ENCODE measurements at places on chromosomes 5 and 9. TPM values are rescaled to one million over a fixed set of nuclear protein-coding genes. Genes with fewer than 3 reads are reported as not detected.

GRCh38 chr5:55191165-55191564 is 18.2 kb upstream of the CDC20B start:
- no peak for DNase-seq

GRCh38 chr5:159975462-159976019 is 33.4 kb upstream of the TTC1 start:
- DNase-seq, result no peak

DNA sequence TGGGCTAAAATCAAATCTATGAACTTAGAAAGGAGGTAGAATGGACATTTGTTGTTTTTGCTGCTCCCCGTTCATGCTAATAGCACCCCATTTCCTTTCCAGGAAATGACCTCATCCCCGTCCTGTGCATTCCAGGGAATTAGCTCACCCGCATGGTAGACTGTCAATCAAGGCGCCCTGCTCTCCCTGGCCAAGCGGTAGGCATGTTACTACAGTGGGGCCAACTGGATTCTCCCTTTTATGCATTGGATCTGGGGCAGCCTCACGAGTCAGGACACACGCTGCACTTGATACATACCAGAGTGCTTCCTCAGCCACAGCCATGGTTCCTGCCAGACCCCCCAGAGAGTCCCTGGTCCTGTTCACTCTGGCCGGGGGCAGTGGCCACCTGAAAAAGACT is 111.0 kb upstream of the PTCH1 start:
- no peak for DNase-seq

DNA sequence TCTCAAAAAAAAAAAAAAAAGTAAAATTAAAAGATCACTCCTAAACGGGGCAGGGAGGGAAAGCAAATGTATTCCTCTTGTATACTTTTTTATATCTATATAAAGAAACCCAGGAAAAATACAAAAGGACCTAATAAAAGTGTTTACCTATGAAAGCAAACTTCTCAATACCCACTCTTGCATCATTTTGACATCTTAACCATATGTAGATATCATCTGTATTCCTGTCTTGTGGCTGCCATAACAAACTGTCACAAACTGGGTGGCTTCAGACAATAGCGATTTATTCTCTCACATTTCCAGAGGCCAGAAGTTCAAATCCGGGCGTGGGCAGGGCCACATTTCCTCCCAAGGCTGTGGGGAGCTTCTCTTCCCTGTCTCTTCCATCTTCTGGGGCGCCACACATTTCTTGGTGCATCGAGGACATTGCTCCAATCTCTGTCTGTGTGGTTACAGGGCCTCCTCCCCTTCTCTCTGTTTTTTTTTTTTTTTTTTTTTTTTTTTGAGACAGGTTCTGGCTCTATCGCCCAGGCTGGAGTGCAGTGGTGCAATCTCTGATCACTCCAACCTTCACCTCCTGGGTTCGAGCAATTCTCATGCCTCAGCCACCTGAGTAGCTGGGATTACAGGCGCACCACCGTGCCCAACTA is 58.4 kb upstream of the IL17B start:
- DNase-seq, result no peak

DNA sequence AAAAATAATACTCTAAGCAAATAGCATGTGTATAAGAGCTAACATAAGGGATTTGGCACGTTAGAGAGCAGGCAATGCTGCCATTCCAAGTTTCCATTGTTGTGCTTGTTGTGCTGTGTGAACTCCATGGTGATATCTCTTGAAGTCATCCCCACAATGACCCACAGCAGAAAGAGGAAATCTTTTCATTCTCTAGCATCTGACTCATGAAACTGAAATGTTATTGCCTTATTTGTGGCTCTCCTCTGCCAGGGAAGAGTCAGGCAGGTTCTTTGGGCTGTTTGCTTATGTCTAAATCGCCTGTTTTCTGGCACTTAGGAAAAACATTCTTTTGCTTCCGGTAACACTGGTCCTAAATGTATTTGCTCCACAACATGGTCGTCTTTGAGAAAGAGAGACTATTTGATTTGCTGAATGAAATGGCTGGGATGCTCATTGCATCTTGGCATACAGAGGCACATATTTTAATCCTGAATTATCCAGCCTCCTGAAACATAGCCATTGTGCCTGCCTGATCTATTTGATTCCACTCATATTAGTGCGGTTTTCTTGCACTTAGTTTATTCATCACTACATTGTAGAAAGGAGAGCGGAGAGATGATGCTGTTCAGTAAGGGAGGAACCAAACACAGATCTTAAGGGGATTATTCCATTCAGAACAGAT is 188.8 kb downstream of the CSNK1G3 start:
- no peak for DNase-seq

- DNase-seq, result no peak
Observed at GRCh38 chr5:149731332-149731616, 1.2 kb downstream of the PPARGC1B start.

DNA sequence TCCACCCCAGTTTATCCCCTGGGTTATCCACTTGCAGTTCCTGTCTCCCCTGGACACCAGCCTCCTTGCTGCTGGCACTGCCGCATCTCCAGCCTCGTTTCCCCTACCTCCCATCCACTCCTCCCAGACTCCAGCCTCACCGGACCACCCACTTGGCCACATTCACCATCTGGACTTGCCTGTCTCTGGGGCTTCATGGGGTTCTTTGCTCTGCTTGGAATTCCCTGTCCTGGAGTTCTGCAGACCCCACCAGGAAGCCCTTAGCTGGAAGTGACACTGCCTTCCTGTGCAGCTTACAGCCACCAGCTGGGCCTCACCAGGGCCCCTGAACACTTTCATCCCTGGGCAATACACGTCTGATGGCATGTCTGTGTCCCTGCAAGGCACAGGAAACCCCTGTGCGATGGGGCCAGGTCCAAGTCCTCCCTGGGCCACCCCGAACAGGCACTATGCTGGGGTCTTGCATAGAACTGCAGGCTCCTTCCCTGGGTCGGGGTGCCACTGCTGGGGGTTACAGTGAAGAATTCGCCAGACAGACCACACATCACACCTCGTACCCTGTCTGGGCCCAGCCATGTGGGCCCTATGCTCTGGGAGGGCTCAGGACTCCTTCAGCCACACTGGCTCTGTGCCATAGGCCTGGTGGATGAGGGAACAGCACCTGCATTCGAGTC is 3.0 kb downstream of the FLT4 start:
- DNase-seq, result no peak

- DNase-seq, result no peak
Observed at GRCh38 chr5:64557911-64558310, 52.1 kb downstream of the RGS7BP start.

- no peak for DNase-seq
Observed at GRCh38 chr5:144024545-144024944, 145.9 kb downstream of the YIPF5 start.

DNA sequence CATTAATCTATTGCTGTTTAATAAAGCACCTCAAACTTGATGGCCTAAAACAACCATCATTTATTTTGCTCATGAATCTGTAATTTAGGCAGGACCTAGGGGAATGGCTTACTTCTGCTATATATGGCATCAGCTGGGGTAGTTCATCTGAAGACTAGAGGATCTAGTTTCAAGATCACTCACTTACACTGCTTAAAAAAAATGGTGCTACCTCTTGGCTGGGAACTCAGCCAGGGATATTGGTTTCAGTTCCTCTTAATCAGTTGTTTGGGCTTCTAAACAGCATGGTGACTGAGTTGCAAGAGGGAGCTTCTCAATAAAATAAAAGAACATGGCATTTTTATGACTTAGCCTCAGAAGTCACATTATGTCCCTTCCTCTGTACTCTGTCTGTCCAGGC is 142.0 kb downstream of the FAM114A2 start:
- DNase-seq, result no peak

DNA sequence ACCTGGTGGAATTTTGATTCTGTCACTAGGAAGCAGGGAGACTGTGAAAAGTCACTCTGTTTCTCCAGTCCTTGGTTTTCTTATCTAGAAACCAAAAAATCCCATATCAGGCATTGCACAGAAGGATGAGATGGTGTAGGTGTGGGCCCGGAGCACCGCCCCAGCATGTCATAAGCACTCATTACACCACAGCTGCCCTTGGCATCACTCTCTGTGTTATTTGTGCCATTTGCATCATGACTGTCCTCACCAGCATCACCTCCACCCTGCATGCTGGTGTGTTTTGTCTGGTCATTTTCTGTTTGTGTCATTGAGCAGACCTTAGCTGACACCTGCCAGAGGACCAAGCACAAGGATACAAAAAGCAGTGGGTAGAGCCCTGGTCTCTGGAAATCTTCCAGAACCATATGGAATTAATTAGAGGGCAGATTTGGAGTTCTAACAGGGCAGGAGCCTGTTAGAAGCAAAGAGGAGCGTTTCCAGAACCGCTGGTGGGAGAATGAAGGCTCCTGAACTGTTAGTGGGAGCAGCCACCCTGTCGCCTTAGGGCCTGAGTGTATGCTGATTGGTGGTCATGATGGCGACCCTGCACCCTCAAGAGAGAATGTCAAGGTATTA is 99.3 kb downstream of the AMBP start:
- DNase-seq, result no peak

DNA sequence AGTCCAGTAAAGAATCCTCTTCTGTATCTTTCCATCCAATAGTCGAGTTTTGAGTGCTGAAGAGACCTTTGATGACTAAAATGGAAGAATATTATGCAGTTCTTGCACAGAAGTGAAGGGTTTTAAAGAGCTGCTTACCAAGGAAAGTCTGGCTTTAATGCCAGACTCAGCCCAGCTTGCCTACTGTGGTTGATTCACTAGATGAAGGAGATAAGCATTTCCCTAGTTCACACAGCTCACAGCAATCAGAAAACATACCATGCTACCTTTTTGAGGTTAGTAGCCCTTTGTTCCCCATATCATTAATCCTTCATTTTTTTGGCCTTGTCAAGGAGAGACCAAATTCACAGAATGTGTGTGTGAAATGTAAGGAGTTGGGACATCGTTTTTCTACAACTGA is 15.3 kb downstream of the IFNA5 start:
- no peak for DNase-seq

DNA sequence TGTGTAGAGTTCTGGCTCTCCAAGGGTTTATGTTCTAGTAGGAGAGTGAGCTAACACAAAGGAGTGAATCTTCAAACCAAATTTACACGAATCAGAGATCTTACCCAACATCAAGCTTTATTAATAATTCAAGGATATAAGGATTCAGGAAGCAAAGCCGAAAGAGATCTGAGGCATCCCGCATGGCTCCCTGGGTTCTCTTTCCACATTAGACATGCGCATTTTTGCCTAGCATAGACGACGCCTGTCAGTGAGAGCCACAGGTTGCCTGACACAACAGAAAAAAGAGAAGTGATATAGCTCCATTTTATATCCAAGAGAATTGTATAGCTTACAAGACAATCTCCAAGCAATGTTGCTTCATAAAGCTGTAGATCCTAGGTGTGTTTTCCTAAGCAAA is 52.6 kb downstream of the ESM1 start:
- no peak for DNase-seq

DNA sequence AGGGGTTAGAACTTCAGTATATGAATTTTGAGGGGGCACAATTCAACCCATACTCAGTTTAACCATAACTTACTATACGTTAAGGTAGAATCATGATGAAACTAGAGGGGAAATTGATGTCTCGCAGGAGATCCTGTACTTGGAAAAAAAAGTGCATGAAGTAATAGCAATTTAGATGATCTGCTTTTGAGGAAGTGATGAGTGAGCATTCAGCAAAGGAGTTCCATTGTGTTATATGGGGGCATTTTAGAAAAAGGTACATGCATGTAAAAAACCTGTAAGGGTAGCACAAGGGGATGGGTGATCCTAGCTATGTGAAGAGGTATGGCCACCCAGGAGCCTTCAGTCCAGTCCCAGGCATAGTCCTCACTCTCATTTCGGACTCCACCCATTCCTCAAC is 14.8 kb upstream of the TMC1 start:
- DNase-seq, result no peak

- no peak for DNase-seq
Observed at GRCh38 chr5:88769165-88769564, 113.8 kb downstream of the MEF2C start.

DNA sequence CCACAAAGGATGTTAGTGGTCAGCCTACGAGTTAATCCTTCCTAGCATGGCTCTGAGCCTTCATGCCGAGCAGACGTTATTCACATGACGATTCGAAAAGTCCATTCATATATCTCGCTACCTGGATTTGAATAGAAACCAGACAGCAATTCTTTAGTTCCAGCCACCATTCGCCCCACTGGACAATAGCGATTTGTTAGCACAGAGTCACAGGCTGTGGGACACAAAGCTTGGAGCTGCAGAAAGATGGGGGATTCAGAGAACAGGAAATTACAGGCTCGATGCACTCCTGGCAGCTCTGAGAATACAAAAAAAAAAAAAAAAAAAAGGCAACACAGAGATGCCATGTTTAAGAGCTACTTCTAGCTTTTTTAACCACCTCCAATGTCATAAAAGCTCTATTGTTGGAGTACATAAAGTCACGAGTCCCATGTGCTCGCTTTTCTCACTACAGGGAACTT is 110.7 kb downstream of the NR6A1 start:
- no peak for DNase-seq

DNA sequence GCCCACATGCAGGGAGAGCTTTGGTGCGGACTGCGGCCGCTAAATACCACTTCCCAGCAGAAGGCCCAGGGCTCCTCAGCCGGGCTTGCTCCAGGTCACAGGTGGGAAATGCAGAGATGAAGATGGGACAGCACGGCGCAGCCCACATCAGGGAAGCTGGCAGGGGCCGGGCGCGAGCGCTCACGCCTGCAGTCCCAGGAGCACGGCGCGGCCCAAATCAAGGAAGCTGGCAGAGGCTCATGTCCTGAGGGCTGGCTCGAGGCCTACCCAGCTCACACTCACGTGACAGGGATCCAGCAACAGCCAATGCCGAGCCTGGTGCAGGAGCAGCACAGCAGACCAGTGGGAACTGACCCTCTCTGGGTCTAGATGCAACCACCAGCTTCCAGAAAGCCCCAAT is 16.3 kb downstream of the LPCAT1 start:
- peak; percentile 54 for DNase-seq

SNX18 gene
- total RNA-seq, result 43.8 TPM

CDC26 gene
- 57.1 TPM for total RNA-seq

TMC1 gene
- not detected for total RNA-seq

SPINK4 gene
- not detected for total RNA-seq

PTGR1 gene
- total RNA-seq, result 61.1 TPM

GMCL2 gene
- total RNA-seq, result not detected

KIF20A gene
- 0.54 TPM for total RNA-seq

SOWAHA gene
- 0.16 TPM for total RNA-seq
